C1 segment of cervical spinal cord (tissue), 14 donors: ENCODE measurements at places on chromosomes 11 and 22.

GRCh38 chr22:25563761-25564319 is 635 bp upstream of the GRK3 start:
- DNase-seq = peak; percentile 10

DNA sequence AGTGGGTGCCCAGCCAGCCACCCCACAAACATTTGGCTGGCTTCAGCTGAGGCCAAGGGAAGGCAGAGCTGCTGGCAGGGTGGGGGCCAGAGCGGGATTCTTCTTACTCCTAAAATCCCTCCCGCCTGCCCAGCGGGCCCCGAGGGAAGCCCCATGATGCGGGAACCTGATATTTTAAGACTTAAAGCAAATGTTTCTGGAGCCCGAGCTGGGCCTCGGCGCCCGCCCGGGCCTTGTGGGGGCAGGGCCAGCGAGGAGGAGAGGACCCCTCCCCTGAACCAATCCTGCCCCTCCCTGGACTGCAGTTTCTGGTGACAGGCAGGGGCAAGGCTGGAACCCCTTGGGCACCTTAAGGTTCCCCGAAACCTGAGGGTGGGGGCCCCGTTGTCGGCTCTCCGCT is 17.2 kb downstream of the GP1BB start:
- DNase-seq = no peak

- no peak for DNase-seq
These were observed 74.7 kb downstream of the SC5D start for GRCh38 chr11:121367001-121367843.

DNA sequence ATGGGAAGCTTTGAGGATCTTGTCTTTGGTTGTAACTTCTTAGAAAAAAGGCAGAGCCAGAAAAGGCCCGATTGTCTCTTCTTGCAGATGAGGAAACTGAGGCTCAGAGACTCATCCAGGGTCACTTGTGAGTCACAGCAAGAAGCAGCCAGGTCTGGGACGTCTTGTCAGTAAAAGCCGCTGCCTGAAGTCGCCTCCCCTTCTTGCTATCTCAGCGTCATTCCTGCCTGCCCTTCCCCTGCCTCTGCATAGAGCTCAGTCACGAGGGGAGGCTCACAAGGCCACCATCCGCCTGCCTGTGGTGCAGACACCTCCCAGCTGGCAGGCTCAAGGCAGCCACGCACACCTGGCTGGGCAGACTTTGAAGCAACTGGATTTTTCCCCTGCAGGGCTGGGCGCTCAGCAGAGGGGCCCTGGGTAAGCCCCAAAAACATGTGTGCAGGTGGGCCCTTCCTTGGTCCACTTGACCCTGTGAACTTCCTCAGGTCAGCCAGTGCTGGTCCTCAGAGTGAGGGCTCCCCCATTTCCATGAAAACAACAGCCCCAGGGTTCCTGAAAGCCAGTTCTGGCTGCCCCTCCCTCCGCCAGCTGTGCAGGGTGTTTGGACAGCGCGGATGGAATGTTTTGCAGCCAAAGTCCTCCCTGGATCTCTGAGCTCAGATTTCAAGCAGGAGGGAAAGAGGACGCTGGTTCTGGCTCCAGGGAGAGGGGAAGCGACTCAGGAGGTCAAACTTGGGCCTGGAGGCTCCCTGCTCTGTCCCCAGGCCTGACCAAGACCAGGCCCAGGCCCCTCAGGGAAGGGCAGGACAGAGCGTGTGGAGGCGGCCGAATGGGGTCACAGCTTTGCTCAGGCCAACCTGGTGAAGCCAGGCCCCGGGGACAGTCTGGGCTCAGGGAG is 6.0 kb upstream of the RAB3IL1 start:
- DNase-seq = no peak

DNA sequence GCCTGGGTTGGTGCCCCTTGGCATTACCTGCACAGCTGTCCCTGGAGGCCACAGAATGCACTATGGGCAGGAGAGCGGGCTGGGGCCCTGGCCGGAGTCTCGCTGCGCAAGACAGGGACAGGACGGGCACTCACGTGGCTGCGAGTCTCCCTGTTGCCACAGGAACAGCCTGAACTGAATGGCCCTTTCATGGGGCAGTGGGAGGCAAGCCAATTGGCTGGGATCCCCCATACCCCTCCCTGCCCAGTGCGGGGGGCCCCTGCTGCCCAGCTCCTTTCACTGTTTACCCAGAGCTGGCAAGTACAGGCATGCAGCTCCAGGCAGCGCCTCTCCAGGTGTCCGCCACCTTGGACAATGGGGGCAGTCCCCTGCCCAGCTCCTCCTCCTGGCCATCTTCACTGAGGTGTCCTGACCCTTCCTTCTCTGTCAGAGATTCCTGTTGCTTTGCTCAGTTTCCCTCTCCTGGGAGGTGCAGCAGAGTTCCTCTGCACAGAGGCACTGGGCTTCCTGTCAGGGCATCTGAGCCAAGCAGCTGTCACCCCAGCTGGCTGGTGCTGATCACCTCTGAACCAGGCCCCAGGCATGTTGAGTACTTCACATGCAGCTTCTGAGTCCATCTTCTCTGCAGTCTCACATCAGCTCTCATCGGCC is 5.2 kb downstream of the USP2 start:
- peak; percentile 82 for DNase-seq

GRCh38 chr11:119361056-119361787 is 14.7 kb upstream of the MFRP start:
- DNase-seq = no peak

- peak; percentile 79 for DNase-seq
These were observed at the start of gene RCE1 for GRCh38 chr11:66842896-66843775. Gene RCE1, plus strand, starts transcription at chr11:66843441. Its CDS starts 15 bp downstream, at chr11:66843456.

DNA sequence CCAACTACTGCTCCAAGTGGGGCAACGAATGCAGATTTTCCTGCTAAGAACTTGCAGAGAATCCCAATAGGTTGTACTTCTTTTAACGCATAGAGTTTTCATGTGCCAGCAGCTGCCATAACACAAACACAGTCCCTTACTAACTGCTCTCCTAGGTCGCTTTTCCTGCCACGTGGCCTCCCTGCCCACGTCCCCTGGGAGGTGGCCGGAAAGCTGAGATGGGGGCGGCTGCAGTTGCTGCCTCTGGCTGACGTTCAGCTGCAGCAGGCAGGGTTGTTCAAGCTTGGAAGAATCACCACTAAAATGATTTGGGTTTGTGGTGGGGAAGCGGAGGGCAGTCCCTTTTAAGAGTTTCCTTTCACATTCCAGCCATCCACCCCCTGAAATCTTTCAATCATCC is 39.3 kb downstream of the ZNF202 start:
- no peak for DNase-seq

DNA sequence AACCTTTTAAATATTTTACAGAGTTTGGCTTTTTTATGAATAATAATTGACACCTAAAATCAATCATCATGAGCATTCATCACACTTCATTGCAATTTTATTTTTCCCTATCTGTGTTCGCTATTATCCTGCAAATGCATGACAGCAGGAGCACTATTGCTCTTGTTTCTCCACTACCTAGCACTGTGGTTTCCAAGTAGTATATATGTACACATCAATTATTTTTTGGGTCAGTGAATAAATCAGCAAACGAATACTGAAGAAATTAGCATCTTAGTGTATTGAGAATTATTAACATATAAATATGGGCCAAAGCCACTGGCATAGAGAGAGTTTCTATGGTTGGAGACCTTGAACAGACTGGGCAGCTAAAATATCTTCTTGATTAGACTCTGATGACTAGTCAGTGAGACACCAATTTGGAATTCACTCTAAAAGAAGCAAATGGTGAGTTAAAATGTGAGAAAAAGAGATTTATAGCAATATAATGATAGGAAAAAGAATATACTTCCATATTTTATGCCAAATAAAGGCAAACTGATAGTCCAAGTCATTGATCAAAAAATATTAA is 731.1 kb upstream of the LUZP2 start:
- DNase-seq = no peak

DNA sequence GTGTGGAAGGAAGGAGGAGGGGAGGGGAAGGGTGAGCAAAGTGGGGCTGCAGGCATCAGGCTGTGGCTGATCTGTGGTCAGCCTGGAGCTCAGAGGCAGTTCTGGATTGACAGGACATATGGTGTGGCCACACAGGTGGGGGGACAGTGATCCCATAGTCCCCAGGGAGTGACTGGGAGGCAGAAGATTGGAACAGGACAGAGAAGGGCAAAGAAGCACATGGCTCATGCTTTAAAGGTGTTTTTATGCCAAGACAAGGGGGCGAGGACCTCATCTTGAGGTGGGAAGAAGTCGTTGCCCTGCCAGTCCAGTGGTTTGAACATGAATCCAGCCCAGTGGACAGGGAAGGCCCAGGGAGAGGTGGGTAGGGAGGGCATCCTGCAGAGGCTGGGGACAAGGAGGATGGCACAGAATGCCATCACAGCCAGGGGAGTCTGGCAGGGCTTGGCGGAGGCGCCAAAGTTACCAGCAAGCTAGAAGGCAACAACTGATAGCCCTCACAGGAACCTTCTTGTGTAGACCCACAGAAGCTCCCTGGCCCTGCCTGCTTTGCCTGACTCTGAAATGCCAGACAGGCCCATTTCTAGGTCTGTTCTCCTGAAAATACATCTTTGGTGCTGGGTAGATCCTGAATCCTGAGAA is 3.1 kb downstream of the BET1L start:
- DNase-seq = no peak

GRCh38 chr11:61554172-61554988 is 26.5 kb downstream of the SYT7 start:
- DNase-seq = no peak

DNA sequence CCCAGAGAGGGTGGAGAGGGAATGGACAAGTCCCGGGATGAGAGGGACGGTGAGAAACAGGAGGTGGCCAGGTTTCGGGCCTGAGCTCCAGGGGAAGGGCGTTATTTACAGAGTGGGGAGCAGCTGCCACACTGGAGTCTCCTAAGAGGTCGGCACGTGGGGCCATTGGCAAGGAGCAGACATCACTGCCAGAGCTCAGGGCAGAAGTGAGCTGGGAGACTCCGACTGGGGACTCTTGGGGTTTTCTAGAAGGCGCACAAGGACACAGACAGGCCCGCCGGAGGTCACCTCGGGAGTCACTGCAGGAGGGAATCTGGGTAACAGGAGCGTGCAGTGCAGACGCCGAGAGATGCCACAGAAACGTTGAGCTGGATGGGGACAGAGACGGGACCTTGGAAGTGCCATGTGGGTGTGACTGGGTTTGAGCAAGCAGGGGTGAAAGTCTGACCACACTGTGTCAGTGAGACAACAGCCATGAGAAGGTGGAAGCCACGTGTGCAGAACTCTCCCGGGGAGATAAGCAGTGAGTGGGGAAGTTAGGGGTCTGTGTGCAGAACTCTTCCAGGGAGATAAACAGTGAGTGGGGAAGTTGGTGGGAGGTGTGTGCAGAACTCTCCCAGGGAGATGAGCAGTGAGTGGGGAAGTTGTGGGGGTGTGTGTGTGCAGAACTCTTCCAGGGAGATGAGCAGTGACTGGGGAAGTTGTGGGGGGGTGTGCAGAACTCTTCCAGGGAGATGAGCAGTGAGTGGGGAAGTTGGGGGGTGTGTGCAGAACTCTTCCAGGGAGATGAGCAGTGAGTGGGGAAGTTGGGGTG is 187.5 kb downstream of the SHANK2 start:
- DNase-seq = no peak

DNA sequence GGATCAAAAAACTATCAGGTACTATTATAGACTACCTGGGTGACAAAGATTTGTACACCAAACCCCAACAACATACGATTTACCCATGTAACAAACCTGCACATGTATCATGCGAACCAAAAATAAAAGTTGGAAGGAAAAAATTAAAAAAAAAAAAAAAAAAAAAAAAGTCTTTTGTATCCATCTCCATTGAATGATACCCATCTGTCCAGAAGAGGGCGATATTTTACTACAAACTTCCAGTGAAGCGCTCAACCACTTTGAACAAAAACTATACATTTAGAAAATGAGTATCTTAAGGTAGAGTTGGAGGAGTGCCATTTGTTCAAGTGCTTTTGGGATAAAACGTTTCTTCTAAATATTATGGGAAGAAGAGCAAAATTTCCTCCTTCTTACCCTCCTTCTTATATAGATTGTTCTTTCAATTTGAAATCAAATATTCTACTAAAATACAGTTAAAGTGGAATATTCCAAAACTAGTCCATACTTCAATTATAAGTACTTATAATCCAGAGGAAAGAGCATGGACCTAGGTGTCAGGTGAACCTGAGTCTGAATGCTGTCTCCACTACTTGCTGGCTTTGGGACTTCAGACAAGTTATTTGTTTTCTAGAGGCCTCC is 23.3 kb downstream of the ARL14EP start:
- no peak for DNase-seq

DNA sequence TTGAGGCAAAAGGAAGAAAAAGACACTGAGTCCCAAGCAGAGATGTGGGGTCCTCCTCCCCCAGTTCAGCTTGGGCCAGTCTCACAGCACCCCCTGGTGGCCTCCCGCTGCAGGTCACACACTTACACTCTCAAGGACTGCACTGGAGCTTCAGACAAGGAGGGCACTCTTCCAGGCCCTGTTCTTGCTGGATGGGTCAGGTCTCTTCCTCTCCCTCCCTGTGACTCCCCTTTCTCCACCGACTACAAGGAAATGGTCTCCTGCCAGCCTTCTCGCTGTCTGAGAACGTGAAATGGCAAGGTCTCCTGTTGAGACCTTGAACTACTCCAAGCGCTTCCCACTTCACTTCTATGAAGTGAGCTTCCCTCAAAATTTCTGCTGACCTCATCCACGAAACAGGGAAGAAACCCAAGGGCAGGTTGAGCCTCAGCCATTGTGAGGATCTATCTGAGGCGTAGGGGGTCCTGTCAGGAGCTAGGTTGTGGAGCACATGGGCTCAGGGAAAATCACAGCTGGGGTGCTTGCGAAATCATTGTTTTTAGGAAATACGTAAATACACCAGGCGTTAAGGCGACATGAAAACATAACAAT is 11.2 kb upstream of the IGLL1 start:
- DNase-seq = no peak

DNA sequence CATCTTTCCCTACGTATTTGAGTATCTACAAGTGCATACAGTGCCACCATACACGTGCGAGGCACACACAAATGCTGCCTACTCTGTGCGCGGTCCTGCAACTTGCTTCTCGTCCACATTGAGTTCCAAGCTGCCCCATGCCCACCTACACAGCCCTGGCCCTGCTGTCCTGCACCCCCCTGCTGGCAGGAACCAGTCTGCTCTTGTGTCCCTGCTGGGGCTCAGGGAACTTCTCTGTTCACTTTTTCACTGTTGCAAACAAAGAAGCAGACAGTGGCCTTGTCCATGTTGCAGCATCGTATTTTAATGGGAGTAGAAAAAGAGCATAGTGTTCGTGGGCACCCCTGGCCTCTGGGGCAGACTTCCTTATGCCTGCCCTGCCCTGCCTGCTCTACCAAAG is 14.0 kb downstream of the CPT1A start:
- no peak for DNase-seq

- DNase-seq = peak; percentile 20
These were observed 103.5 kb downstream of the BCR start for GRCh38 chr22:23283591-23284503.

GRCh38 chr22:21450320-21450831 is 16.8 kb upstream of the TMEM191C start:
- no peak for DNase-seq

- no peak for DNase-seq
These were observed 12.7 kb upstream of the FOLH1 start for GRCh38 chr11:49221112-49221511.
